D341Med (cell line): ENCODE measurements at places on chromosomes 7 and 10.

DNA sequence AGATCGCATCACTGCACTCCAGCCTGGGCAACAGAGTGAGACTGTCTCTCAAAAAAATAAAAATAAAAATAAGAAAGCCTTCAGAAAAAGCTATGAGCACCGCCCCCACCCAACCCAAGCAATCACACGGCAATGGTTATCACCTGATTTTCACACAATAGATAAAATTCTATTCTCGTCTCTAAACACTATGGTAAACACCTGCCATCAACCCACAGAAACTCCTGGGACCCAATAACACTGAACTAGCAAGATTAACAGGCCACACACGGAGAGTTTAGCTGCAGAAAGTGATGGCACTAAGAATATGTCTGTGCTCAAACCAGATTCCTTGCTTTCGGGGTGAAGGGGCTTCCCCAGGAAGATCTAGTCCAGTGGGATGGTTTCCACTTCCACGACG lies 173.8 kb downstream of the DIP2C start:
- DNase-seq, result no peak

GRCh38 chr7:42690794-42691639 lies 220.9 kb downstream of the C7orf25 start:
- no peak for DNase-seq

- no peak for DNase-seq
These were observed 29.9 kb downstream of the MYL10 start for GRCh38 chr7:101598986-101599771.

DNA sequence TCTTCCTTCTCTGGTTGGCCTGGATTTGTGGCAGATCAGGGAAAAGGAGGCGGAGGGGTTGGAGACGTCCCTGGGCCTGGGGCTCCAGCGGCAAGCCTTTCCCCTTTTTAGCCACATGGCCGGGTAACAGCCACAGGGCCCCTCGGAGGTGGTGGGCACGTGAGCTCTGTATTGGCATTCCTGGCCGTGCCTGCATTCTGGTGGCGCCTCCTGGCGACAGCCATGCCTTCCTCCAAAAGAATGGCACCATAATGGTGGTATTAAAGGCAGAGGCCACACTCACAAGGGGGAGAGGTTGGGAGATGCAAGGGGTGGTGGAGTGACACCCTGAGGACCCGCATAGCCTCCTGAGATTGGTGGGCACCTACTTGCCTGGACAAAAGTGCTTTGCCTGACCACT lies 3.0 kb upstream of the AQP1 start:
- DNase-seq, result no peak

DNA sequence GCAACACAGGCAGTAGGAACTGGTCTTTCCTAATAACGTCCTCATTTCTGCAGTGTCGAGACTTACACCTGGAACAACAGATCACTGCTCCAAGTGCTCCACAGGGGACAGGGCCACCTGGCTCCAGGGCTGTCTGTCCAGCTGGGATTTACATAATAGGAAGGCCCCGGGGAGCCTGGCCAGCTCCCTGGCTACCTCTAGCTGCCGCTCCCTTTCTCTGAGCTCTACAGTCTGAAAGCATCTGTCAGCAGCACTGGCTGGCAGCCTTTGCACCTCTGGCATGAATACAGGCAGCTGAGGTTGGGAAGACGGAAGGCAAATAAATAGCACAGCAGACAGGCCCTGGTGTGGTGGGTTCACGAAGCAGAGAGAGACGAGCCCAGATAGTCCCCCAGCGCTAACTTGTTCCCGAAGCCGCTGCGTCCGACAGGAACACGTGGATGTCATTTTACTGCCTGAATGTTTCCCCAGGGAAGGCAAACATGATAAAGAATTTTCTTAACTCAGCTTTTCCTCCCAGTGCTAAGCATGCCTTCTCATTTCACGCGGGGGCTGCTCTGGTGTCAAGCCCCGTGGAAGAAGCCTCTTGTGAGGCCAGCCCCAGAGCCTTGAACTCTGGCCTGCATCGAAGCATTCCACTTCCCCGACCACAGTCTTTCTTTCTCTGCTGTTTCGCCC lies 105.4 kb downstream of the ITIH5 start:
- no peak for DNase-seq

GRCh38 chr7:30771174-30771879 lies at the start of gene MINDY4:
Gene MINDY4, plus strand, starts transcription at chr7:30771417. Its CDS starts 77 bp downstream, at chr7:30771494.
- peak; percentile 81 for DNase-seq

DNA sequence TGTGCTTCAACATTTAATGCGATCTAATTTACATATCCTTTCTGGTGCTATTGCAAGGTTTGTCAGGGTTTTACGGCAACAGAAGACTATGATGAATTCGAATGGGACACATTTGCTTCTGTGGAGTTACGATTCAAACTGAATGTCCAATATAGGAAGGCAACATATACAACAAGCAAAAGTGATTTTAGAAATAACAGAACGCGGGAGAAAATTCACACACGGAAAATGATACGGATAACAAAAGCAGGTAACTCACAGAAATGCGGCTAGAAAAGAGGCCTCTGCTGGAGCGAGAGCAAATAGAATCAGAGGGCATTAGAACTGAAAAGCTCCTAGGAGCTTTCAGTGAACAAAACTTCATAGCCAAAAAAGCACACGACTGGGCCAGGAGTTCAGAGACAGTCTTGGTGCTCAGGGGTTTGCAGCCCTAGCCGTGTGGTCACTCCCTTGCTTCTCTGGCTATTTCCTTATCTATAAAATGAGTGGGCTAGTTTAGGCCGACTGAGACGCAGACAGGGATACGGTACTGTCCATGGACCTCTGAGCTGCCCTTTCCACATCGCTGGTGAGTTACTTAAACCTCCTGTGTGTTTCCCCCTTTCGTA lies 557 bp upstream of the TAX1BP1 start:
- no peak for DNase-seq
